ENCODE measurements at places on chromosomes 1 and 21.

- DNase-seq, result no peak
These were observed 43.0 kb downstream of the NPHP4 start for GRCh38 chr1:5949085-5949760.

DNA sequence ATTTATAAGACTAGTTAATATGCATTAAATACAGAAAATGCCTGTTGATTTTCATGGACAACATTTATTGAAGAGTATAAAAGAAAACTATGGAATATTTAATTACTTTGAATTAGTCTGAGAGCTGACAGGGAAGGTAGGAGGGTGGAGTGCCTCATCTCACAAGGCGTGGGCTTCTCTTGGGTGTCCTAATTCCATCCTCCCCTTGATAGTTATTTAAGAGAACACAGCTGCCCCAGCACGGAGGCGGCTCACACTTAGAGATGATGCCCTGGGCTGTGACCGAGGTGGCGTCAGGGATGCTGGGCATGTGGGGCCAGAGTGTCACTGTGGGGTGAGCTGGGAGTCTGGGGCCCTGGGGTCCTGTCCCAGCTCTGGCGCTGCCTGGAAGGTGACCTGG, 493.0 kb downstream of the PTPRU start:
- DNase-seq, result no peak

GRCh38 chr1:23392125-23392855, 22.7 kb upstream of the ZNF436 start:
- no peak for DNase-seq

- no peak for DNase-seq
These were observed 8.1 kb downstream of the GABPA start for GRCh38 chr21:25742900-25743299.

GRCh38 chr21:31473685-31474345, 129.8 kb upstream of the TIAM1 start:
- DNase-seq, result no peak

GRCh38 chr1:46516200-46516950, 26.7 kb downstream of the DMBX1 start:
- DNase-seq, result no peak

DNA sequence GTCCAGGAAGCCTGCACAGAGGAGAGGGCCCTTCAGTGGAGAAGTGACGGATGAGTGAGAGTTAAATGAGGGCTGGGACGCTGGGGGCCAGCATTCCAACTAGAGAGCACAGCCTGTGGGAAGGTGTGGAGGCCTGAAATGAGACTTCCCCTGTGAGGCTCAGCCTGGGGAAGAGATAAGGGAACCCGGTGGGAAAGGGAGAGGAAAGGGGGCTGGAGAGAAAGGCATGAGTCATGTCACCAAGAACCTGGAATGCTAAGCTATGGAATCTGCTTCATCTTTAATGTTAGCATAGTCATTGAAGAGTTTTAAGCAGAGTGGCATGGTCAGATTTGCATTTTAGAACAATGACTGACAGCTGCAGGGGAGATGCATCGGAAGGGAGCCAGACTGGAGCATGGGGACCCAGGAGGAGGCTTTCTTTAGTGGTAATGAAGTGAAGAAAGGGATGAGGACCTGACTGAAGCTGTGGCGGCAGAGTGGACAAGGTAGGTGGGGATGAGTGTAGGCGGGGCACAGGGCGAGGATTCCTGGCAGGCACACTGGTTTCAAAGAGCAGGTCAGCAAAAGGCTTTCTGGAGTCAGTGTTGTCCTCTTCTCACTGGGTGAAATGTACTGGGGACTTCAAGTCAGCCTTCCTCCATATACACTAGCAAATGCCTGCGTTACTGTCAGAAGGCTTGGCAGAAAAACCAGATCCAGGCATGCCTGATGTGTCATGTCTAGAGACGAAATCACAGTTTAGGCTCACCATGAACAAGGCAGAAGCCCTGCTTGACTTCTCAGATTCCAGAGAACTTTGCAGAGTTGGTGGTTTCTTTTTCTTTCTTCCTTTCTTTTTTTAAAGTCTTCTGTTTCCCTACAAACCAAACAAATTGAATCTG, 8.0 kb downstream of the RGL1 start:
- no peak for DNase-seq

DNA sequence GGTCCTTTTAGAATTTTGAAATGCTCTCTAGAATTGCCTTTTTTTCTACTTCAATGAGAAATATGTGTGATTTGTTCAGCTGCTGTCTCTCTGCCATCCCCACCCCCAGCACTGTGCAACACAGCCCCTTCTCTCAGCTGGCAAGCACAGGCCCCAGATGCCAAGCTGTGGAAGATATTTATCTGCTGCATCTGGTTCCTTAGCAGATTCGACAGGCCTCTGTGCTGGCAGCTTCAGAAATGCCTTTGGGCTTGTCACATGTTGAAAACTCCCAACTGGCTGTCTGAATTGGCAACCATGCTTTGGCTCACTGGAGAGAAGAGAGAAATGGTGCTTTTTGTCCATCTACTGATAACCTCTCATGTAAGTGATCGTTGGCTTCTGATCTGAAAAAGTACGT, 206.7 kb upstream of the C1orf87 start:
- DNase-seq, result no peak

DNA sequence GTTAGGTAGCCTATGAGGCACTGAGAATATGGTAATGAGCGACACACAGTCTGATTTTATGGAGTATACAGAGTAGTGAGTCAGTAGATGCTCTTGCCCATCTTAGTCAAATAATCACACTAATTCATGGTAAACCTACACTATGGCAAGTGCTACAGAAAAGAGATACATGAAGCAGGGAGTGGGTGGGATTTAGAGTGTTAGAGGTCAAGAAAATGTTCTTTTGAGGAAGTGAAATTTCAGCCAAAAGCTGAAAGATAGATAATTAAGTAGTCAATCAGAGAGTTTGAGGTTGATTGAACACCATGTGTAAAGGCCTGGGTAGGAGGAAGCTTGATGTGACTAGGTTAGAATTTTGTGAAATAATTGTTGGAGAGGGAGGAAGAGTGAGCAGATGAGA, 14.7 kb downstream of the MDM4 start:
- peak; percentile 53 for DNase-seq

DNA sequence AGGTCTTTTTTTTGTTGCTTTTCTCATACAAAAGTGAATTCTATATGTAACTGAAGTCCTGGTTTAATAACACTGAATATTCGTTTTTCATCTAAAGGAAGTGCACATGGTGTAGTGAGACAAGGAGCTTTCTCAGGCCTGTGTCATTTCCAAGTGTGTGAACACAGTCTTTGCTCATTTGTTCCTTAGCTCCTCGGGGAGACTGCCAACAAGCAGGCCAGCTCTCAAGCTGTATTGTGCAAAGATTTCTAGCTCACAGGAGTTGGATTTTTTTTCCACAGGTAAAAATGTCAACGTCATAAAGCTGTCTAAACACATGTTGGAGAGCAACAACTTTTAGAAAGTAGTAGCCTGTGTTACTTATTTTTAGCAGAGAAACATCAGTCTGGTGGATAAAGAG, 87.8 kb upstream of the S1PR1 start:
- DNase-seq, result no peak

GRCh38 chr1:91889717-91890459, 3.9 kb upstream of the TGFBR3 start:
- no peak for DNase-seq

All from suppressor macrophage treated with lipopolysaccharide for 1 hour (primary cell).